Left ventricle myocardium superior (tissue), 1 donor: ENCODE measurements at places on chromosomes 1 and 21. TPM values are rescaled to one million over a fixed set of nuclear protein-coding genes. Genes with fewer than 3 reads are reported as not detected.

DNA sequence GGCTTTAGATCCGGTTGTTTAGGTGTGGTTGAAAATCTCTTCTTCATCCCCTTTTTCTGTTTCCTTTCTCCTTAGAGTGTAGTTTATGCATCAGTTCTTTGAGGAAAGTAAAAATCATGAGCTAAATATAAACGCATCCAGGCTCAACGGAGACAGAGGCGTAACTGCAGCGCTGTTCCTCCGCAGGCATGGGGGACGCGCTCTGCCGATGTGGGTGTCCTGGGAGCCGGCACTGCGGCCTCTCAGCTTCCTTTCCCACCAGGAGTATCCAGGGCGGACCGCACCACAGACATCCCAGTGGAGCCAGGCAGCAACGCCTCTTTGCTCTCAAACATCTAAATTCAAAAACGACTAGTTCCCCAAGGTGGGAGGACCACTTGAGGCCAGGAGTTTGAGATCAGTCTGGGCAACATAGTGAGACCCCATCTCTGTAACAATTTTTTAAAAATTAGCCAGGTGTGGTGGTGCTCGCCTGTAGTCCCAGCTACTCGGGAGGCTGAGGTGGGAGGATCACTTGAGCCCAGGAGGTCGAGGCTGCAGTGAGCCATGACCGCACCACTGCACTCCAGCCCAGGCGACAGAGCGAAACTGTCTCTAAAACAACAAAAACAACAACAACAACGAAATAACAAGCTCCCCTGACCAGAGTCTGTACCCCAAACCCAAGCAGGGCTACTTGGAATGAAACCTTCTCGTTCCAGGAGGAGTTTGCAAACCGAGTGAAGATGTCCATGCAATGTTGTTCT, 16.4 kb downstream of the SLC45A1 start:
- peak; percentile 18 for DNase-seq

The PAPPA2 gene
- total RNA-seq, result 0.45 TPM

The S100A1 gene
- total RNA-seq, result 2,048 TPM

The CRNN gene
- not detected for total RNA-seq

- DNase-seq, result no peak
These were observed 55.2 kb downstream of the UBR4 start for GRCh38 chr1:19154876-19155275.

The WDR64 gene
- not detected for total RNA-seq

The CD34 gene
- total RNA-seq, result 72.1 TPM

GRCh38 chr1:21184276-21184675, 7.6 kb upstream of the EIF4G3 start:
- DNase-seq, result no peak

- no peak for DNase-seq
These were observed 17.4 kb upstream of the HIVEP3 start for GRCh38 chr1:41936107-41936506.

The OR6K3 gene
- total RNA-seq, result not detected

DNA sequence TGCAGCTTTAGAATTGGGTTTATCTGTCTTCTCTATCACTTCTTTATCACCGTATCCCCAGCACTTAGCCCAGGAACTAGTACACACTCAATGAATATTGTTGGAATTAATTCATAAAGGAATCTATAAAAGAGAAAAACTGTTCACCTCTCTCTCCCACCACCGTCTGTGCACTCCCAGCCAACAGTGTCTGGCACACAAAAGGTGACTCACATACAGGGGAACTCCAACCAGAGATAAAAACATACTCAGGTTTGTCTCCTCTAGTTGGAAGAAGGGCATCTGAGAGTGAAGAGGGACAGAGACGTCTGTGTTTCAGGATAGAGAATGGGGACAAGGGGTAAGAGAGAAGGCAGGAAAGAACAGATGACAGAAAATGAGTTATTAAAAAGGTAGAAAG, 10.0 kb downstream of the ITLN1 start:
- DNase-seq, result no peak

DNA sequence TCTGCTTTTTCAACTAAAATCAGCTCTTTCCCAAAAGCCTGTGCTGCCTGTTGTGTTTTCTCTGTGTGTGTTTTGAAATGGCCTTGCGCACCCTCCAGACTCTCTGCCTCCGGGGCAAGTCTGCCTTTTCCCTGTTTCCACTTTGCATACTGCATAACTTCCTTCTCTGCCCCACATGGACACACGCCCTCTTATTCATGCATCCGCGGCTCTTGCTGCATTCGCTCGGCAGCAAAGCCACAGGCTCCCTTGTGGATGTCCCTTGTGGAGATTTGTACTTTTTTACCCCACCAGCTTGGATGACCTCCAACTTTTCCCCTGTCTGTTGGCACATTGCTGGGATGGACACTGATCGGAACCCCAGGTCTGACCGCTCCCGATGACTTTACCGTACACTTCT, 147.6 kb downstream of the ADSS2 start:
- DNase-seq, result no peak

- DNase-seq, result peak; percentile 90
These were observed 6.0 kb upstream of the PITHD1 start for GRCh38 chr1:23772049-23772853.

DNA sequence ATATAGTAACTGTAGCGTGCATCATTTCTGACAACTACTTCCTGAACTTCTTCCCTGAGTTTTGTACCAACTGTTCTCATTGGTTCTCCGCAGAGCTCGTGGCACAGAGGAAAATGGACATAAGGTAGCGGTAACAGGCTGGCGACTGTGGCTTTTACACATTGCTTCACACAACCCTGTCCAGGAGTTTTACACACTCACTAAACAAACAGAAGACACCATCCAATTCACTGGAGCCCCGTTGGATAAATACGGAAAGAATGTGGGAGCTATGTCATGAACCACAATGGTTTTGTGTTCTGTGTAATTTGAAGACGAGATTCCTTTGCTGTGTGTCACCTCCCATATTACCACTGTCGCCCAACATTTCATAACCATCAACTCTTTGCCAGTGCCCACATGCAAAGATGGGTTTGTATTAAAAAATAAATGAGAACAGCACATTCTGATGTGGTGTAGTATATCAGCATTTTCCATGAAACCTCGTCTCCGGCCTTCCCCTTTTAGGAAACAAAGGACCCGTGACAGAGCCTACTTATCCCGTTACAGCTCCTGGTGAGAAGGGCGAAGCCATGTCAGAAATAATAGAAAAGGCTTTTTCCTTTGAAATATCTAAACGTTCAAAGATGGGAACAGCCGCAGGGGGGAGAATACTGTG, 47.4 kb upstream of the ENAH start:
- no peak for DNase-seq

The CTH gene
- 1.1 TPM for total RNA-seq

DNA sequence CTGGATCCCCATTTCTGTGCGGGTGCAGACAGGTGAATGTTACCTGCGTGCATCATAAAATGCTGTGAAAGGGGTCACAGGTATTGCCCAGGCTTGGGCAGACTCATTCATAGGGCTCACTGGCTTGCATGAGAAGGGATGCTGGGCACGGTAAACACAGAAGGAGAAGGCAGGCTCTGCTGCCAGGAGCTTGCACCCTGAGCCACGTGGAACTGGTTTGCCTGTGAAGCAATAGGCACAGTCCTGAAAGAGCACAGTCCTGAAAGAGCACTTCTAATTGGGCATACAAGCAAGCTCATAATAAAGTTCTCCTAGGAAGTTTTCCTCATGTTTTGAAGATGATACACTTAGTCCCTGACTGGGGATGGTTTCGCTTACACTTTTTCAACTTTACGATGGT, 40.9 kb downstream of the GALNT2 start:
- no peak for DNase-seq

The SPRR3 gene
- total RNA-seq, result not detected

DNA sequence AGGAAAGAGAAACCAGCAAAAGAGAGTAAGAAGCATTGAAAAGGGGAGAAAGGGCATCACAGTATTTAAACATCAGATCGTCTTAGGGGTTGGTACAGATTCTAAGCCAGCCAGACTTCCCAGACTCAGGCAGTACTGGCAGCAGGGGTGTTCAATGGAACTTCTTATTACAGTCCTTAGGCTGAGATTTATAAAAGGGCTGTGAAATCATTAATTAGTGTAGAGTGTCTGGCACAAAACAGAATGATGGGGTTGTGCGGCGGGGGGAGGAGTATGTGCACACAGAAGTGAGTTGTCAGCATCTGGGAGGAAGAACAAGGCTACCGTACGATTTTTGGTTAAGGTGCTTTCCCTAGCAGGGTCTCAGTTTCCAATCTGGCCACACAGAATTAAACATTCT, 38.2 kb downstream of the ARHGEF11 start:
- DNase-seq, result no peak

- DNase-seq, result no peak
These were observed 6.7 kb downstream of the TOR1AIP2 start for GRCh38 chr1:179870870-179871269.

GRCh38 chr1:42742617-42743316, 2.7 kb upstream of the CLDN19 start:
- DNase-seq, result no peak

The NUP210L gene
- total RNA-seq, result 0.27 TPM

- no peak for DNase-seq
These were observed 27.5 kb upstream of the ZFP69B start for GRCh38 chr1:40422630-40423263.

- DNase-seq, result no peak
These were observed 32.0 kb downstream of the MACO1 start for GRCh38 chr1:25462732-25463131.

- no peak for DNase-seq
These were observed 308.8 kb downstream of the KIF26B start for GRCh38 chr1:245463392-245464165.

The XPR1 gene
- total RNA-seq, result 43.8 TPM

- no peak for DNase-seq
These were observed 3.2 kb upstream of the SRRM1 start for GRCh38 chr1:24639881-24640280.

- peak; percentile 63 for DNase-seq
These were observed 10.3 kb downstream of the LMNA start for GRCh38 chr1:156124557-156125483.

GRCh38 chr1:29825941-29826415, 589.7 kb downstream of the PTPRU start:
- no peak for DNase-seq

DNA sequence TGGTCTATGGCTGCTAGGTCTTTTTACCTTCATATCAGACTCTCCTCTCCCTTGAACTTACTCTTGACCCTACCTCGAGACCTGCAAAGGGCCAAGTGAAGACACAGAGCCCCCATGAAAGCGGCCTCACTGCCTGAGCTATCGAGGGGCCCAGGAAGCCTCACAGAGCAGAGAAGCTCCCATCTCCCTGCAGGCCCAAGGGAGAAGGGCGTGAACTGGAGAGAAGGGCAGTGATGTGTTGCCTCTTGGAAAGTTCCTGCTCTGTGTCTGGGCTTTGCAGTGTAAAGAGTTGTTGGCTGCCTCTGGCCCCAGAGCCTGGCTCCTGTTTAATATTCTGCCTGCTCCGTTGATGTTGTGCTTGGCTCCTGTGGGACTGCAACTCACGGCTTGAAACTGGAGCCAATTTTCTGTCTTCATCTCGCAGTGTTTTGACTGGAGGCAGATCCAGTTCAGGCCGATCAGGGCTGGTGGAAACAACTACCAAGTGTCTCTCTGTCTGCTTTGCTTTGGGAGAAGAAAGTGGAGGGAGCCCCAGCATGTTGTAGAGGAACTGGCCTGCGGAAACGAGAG, 4.3 kb downstream of the SERTAD4 start:
- DNase-seq, result peak; percentile 75

DNA sequence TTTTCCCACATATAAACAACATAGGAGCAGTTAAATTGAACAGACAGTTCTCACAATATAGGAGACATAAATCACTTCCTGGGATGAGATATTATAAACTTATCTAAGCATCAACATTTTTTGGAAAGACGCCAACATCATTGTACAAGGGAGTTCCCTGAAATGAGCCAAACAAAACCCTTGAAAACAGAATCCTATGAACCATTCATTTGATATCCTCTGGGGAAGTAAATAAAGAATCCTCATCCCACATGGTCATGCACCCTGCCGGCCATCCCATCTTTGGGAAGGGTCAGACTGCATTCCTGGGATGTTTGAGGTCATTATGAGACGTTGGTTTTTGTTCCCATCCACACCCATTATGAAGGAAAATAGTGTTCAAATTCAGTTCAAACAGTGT, 111.8 kb upstream of the USP25 start:
- DNase-seq, result no peak

GRCh38 chr1:183349201-183349711, 68.9 kb downstream of the NMNAT2 start:
- no peak for DNase-seq

GRCh38 chr1:89780721-89781120, 40.1 kb upstream of the LRRC8D start:
- no peak for DNase-seq

The RXFP4 gene
- total RNA-seq, result not detected

The TMEM52 gene
- total RNA-seq, result 1.7 TPM

DNA sequence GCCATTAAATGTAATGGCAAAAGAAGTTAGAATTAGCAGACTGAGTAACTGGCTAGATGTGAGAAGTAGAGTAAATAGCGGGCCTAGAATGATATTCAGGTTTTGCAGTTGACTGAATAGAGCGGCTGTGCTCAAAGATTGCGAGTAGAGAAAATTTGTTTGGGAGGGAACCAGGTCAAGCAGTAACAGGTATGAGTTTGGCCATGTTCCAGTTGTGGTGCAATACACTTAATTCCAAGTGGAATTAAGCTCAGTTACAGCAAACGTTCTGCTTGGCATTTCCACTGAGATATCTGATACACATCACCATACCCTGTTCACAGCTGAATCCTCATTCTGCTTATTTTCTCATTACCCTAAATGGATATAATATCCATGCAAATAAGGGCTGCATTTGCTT, 1382.9 kb downstream of the MRPL39 start:
- DNase-seq, result no peak

GRCh38 chr1:230827081-230827681, 41.1 kb downstream of the C1orf198 start:
- DNase-seq, result peak; percentile 69

DNA sequence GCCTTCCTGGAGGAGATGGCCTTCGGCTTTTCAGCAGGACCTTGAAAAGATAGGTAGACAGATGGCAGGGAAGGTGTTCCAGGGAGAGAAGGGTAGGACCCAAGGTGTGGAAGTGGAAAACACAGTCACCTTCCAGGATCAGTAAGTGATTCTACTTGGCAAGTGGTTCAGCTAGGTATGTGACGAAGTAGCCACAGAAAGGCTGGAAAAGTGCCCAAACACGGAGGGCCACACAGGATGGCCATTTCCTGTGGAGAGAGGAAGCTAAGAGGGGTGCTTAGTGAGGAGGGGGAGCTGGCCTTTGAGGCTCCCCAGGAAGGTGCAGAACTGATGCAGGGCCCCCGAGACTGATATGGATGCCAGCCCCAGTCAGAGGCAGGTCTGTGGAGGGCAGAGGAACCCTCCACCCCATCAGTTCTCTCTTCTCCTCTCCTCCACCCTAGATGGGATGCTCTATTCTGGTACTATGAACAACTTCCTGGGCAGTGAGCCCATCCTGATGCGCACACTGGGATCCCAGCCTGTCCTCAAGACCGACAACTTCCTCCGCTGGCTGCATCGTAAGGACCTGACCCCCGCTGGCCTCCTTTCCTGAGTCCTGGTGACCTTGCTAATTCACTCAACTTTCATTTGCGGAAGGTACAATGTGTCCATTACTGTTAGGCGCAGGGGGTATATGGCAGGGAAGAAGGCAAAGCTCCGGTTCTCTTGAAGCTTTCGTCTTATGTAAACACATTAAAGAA, 6.8 kb downstream of the SEMA4A start:
- DNase-seq, result peak; percentile 65
